ENCODE measurements at places on chromosomes 1 and 21. TPM values are rescaled to one million over a fixed set of nuclear protein-coding genes. Genes with fewer than 3 reads are reported as not detected.

The NUP210L gene
- total RNA-seq = not detected

The UBXN11 gene
- 4.8 TPM for total RNA-seq

The IGSF21 gene
- total RNA-seq = not detected

The LEFTY2 gene
- total RNA-seq = not detected

The OR2L8 gene
- not detected for total RNA-seq

The SFN gene
- not detected for total RNA-seq

The LIN28A gene
- total RNA-seq = not detected

The NR0B2 gene
- not detected for total RNA-seq

The CASQ2 gene
- total RNA-seq = not detected

The LYPD8 gene
- total RNA-seq = not detected

Data from GM23248 (cell line).